ENCODE measurements at places on chromosomes 6 and 20.

DNA sequence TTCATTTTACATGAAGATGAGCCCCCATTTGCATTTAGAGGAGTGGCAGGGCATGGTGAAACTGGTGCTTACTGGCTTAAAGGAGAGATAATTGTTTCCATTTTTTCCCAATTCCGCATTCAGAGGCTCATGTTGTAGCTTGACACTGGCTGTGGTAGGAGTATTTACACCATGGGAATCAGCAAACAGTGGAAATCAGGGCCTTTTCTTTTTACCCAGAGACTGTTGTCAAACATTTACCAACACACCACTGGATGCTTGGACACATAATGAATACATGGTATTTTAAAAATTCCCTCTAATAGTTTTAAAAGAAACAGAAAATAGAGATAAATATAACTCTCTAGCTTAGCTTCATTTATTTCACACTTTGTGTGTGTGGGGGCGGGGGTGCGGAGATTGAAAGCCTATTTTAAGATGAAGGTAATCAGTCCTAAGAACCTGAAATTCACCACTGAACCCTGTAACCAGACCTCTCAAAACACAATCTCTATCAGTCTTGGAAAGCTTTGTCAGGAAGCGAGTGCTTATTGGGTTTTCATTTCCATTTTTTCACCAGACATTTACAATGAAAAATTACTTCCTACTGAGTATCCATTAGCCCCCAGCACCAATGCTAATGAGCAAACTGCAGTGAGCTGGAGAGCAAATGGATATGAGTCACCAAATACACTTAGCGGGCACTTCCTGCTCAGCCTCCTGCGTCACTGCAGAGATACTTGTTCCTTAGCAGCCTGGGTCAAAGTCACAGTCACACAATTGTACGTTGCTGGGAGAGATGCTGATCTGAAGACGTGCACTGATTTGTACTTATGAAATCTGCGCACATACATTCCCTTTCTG lies 532.0 kb downstream of the BCKDHB start:
- DNase-seq, result peak; percentile 98

DNA sequence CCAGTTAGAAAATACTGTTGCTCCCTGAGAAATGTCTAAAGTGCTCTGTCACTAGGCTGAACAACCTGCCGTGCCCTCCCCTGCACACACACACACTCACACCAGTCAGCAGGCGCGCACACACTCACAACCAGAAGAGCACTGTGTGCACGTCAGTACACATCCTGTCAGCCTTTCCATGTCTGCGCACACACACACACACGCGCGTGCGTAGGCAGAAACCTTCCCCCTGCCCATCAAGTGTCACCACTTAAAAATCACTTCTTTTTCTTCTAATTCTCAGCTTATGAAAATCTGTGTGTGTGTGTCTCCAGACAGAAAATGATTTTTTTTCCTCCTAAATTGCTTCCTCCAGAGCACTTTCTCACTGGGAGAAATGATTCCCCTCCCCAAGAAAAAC lies 100.3 kb downstream of the EDN3 start:
- DNase-seq, result no peak

- no peak for DNase-seq
These were observed 132.2 kb downstream of the TAF4 start for GRCh38 chr20:61933481-61933950.

GRCh38 chr6:46781478-46782378 lies 11.5 kb upstream of the MEP1A start:
- peak; percentile 70 for DNase-seq

GRCh38 chr6:158655569-158656450 lies 6.0 kb downstream of the SYTL3 start:
- no peak for DNase-seq

DNA sequence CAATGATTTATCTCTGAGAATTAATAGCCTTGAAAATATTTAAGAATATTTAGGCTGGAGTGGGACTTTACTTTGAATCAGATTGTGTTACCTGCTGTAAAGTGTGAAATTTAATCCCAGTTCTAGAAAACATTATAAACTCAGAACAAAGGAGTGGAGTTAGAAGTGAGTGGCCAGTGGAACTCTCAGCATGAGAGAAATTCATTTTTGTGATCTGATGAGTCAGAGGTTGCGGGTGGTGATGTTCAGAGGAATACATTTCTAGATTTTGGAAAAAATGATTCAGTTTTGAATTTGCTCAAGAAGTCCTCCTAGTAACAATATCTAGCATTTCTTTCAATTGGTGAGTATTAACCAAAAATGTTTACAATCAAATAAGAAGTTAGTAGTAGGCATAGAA lies 167.5 kb downstream of the ZFAND3 start:
- peak; percentile 70 for DNase-seq

DNA sequence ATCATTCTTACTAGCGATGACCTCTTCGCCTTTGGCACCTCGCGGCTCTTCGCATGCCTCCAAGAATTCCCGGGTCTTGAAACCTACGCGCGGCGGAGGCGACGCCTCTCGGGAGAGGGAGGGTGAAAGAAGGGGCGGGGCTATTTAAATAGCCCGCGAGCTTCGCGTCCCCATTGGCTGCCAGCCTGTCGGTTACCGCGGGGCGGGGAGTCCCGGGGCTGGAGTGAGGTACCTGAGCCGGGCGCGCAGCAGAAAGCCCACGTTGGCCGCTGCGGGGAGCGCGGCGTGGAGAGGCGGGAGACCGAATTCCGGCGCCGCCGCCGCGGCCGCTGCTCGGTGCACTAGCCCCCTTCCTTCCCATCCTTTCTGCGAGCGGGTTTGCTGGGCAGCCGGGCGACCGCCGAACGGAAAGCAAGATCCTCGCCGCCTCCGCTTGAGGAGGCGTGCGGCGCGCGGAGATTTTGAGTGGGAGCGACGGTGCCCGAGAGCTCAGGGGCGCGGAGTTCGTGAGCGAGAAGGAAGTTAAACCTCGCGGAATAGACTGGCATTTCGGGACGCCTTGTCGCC lies at the start of gene BMP6:
BMP6 (plus strand) TSS at position 251 of the 567 bp plus-strand sequence. CDS start 857 bp downstream, outside the sequence.
- DNase-seq, result peak; percentile 71

DNA sequence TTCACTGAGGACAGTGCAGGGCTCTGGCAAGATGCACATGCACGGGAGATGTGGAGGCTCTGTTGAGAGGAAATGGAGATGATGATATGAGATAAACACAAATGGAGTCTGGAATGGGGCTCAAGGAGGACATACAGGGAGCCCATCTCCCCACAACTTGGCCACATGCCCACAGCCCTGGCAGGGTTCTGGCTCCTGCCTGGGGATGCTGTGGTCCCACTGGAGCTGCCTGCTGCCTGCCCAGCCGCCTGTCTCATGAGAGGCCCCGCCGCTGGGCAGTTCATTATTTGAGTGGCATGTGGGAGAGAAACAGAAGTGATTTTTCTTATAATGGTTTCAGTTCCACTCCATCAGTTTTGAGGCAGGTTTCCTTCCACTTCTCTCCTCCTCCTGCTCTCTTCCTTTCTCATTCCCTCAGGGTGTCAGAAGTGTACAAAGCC lies 133.6 kb upstream of the TRAF3IP2 start:
- no peak for DNase-seq

- no peak for DNase-seq
These were observed 19.7 kb upstream of the GTSF1L start for GRCh38 chr20:43746344-43747137.

DNA sequence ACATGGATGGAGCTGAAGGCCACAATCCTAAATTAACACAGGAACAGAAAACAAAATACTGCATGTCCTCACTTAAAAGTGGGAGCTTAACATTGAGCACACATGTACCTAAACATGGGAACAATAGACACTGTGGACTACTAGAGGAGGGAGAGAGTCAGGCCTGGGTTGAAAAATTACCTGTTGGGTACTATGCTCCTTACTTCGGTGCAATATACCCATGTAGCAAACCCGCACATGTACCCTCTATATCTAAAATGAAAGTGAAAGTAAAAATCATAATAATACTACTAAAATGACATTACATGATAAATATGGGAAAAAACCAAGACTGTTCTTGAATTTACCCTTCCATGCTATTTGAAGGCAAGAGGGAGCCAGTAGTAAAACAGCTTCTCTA lies 1273.8 kb upstream of the ADGRB3 start:
- DNase-seq, result no peak
